ENCODE measurements at places on chromosomes 6 and 20. TPM values are rescaled to one million over a fixed set of nuclear protein-coding genes. Genes with fewer than 3 reads are reported as not detected.

The ARMH2 gene
- total RNA-seq = not detected

GRCh38 chr6:112281821-112282615 is 27.7 kb upstream of the LAMA4 start:
- peak; percentile 60 for DNase-seq

- DNase-seq = no peak
These were observed 146.9 kb downstream of the MACROD2 start for GRCh38 chr20:14142171-14142570.

DNA sequence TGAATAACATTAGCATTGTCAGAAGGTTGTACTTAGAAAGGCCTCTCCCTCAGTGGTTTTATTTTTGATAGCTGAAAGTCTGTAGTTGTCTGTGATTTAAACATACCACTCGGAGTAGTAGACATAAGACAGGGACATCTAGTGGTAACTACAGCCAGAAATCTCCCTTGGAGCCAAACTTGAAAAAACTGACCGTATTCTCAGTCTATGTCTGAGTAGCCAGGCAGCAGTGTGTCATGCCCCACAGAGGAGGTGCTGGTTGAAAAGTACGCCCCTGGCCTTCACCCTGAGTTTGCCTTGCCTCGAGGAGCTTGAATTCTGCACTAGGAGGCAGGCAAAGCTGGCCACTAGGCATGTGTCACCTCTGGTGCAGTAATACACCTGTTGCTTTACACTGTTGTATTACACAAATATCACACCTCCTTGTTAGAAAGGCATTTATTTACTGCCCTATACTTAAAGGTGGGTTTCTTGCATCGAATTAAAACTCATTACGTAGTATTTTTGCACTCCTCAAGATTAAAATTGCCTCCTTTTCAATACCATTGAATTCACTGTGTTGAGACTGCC is 20.8 kb downstream of the ZBTB2 start:
- DNase-seq = no peak

GRCh38 chr6:4220558-4220957 is 85.2 kb upstream of the ECI2 start:
- no peak for DNase-seq

DNA sequence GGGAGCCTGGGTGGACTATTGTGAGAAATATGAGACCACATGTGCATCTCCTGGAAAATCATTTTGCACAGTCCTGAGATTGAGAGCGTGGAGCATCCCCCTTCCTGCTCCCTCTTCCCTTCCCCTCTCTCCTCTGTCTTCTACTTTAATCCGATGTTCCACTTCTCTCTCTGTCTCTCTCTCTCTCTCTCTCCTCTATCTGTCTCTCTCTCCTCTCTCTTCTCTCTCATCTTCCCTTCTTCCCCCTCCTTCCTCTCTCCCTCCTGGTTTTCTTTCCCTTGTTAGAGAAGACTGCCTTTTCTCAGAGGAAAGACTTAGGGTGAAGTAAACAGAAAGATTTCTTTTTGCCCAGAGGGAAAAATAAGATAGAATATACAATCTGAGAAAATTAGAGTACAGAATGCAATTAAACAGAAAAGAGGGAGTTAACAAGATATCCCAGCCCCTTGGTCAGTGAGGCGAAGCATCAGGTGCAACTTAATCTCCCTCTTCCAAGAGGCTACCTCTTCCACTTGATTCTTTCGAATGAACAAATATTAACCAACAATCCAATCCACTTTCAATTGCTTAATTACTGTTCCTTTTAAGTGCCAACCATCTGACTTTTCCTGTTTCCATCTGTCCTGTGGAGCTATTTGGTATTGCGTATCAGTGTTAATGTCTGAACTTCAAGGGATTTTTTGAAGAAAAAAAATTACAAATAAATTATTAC is 14.6 kb downstream of the KHDC1 start:
- no peak for DNase-seq

GRCh38 chr6:134198093-134198492 is 119.8 kb downstream of the SGK1 start:
- no peak for DNase-seq

DNA sequence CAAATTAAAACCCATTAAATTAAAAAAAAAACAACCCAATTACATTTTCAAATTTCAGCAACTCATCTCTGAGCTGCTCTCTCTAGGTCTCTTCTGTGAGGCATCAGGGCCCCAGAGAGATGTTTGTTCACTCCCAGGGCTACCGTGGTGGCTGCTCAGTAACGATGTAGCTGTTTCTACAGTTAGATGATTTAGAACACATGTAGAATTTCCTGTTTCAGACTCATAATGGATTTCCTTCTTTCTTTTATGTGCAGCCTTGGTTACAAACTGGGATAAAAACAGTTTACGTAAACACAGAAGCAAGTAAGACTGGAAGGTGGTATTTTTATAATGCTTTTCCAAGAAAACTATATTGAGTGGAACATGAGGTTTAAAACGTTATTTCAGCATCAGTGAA is 116.1 kb upstream of the CCN2 start:
- no peak for DNase-seq

GRCh38 chr6:41798901-41799558 is 11.5 kb downstream of the TOMM6 start:
- no peak for DNase-seq

DNA sequence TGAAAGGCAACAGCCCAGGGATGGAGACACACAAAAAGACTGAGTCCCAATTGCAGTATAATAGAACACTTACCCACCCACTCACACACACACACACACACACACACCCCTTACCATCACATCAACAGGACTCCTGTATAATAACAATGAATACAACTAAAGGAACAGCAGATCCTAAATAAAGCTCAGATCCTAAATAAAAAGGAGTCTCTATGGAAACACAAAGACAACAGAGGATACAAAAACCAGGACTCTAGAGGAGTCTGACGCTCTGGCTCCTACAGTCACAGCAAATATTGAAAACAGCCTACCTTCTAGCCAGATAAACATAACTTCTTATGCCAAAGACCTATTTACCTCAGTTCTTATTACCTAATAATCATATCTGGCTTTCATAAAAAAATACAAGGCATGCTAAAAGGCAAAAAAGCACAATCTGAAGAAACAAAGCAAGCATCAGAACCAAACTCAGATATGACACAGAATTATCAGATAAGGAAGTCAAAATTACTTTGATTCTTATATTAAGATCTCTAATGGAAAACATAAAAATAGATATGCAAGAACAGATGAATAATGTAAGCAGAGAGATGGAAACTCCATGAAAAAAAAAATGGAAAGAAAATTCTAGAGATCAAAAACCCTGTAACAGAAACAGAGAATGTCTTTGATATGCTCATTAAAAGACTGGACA is 134.9 kb downstream of the MMUT start:
- DNase-seq = no peak

The GJA1 gene
- total RNA-seq = 185 TPM

DNA sequence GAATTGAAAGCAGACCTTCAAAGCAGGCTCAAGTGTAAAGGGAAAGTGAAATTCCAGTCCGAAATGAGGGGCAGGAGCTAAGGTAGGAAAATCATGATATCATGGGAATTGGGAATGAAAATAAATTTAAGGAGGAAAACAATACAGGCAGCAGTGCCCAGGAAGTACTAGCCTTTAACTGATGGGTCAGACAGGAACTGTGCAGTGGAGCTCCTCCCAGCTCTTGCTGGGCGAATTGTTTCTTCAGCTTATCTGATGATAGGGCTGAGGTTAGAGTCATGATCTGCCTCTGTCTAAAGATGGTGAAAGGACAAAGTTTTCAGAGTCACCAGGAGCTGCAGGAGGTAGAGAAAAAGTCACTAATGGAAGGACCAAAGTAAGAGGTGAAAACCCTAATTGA is 457.9 kb upstream of the PTCHD4 start:
- DNase-seq = no peak
